Pancreas (tissue), 10 donors: ENCODE measurements at places on chromosomes 4 and X.

- H3K27me3 ChIP-seq = no peaks in the 10 kb centered on the region
- no peak overlapping the region for H3K27ac ChIP-seq
- no peak overlapping the region for H3K4me3 ChIP-seq
Measured at GRCh38 chr4:41432881-41433280, 105.1 kb upstream of the LIMCH1 start.

DNA sequence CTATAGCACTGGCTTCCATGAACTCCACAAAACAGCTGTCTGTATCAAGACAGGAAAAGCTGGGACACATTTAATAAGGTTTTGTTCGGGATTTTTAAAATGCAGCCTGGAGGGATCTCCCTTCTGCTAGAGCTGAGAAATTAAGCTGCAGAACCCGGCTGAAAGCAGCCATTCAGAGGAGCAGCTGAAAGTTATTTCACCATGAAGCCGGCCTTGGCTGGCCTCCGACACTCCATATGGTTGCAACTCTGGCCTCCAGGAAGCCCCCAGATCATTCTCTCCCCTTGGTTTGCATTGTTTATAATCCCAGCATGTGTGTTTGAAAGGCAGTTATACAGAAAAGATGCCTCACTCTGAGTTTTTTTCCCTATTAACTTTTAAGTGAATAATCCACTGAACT lies 239.4 kb downstream of the SPATA18 start:
- no peak overlapping the region for H3K4me3 ChIP-seq
- no peak for DNase-seq
- no peaks in the 10 kb centered on the region for H3K36me3 ChIP-seq
- no peak overlapping the region for H3K27ac ChIP-seq
- no peaks in the 10 kb centered on the region for H3K27me3 ChIP-seq
- no peaks in the 10 kb centered on the region for H3K4me1 ChIP-seq

DNA sequence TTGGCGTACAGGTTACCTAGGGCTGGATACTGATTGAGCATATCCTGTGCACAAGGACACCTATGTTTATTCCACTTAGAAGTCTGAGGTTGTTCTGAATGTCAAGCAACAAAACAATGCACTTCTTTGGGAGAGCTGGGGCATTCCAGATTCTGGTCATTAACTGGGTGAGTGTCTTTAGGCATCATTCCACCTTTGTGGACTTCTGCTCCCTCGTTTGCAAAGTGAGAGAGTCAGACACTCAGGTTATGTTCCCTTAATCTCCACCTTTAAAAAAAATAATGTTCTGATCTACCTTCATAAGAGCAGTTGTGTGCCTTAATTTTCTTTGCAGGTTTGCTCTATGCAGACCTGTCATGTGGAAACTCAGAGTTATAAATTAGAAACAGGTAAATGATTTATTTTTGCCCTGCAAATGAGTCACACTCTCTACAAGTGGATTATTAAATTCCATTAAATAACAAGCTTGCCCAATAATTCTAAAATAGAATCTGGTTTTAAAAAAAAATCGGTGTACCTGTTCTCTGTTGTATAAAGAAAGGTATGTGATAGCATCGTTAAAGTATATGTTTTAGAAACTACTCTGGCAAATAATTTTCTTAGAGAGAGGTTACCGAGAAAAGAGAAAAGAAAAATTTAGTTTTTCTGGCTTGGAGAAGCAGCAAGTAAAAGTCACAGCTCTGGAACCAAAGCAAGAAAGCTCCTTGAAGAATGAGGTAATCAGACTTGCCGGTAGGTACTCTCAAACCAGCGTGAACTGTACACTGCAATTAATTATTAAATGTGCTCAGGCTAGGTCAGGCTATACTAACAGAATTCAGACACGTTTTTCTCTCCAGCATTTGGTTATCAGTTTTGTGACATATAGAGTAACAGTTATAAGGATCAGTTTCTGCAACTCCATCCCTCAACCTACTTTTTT lies 93.2 kb downstream of the SORBS2 start:
- H3K36me3 ChIP-seq = no peaks in the 10 kb centered on the region
- peaks cover 19% of the 10 kb centered on the region for H3K4me1 ChIP-seq
- no peak for DNase-seq
- no peaks in the 10 kb centered on the region for H3K27me3 ChIP-seq
- H3K4me3 ChIP-seq = no peak overlapping the region
- peak overlapping the region; percentile 58 for H3K27ac ChIP-seq

DNA sequence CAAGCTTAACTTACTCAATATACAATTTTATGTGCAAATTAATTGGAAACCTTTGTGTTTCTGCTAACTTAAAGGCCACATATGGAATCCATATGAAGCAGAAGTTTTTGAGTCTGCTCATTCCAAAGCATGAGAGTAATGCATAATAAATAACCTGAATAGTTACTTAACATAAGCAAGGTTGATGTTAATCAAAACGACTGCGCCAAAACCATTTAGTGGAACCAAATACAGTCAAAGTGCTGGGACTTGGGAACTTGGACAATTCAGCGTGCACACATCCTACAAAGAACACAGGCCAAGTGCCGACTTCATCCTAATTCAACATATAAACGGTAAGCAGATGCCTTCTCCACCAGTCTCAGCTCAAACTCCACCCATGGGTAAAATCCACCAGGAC lies 17.0 kb downstream of the TSPAN5 start:
- H3K36me3 ChIP-seq = no peaks in the 10 kb centered on the region
- H3K27ac ChIP-seq = no peak overlapping the region
- no peak overlapping the region for H3K4me3 ChIP-seq
- no peak for DNase-seq
- no peaks in the 10 kb centered on the region for H3K4me1 ChIP-seq
- H3K27me3 ChIP-seq = no peaks in the 10 kb centered on the region

- H3K4me3 ChIP-seq = no peak overlapping the region
- no peak for DNase-seq
- no peaks in the 10 kb centered on the region for H3K4me1 ChIP-seq
- H3K27ac ChIP-seq = no peak overlapping the region
- H3K27me3 ChIP-seq = no peaks in the 10 kb centered on the region
- no peaks in the 10 kb centered on the region for H3K36me3 ChIP-seq
Measured at GRCh38 chrX:151830911-151831310, 81.8 kb upstream of the MAGEA4 start.

- no peaks in the 10 kb centered on the region for H3K36me3 ChIP-seq
- H3K27ac ChIP-seq = no peak overlapping the region
- DNase-seq = no peak
Measured at GRCh38 chr4:121189326-121190215, 25.4 kb upstream of the TNIP3 start.

- no peak overlapping the region for H3K4me3 ChIP-seq
- H3K27ac ChIP-seq = no peak overlapping the region
- no peaks in the 10 kb centered on the region for H3K4me1 ChIP-seq
- no peaks in the 10 kb centered on the region for H3K36me3 ChIP-seq
- no peak for DNase-seq
Measured at GRCh38 chrX:136863826-136864225, 16.7 kb downstream of the RBMX start.

DNA sequence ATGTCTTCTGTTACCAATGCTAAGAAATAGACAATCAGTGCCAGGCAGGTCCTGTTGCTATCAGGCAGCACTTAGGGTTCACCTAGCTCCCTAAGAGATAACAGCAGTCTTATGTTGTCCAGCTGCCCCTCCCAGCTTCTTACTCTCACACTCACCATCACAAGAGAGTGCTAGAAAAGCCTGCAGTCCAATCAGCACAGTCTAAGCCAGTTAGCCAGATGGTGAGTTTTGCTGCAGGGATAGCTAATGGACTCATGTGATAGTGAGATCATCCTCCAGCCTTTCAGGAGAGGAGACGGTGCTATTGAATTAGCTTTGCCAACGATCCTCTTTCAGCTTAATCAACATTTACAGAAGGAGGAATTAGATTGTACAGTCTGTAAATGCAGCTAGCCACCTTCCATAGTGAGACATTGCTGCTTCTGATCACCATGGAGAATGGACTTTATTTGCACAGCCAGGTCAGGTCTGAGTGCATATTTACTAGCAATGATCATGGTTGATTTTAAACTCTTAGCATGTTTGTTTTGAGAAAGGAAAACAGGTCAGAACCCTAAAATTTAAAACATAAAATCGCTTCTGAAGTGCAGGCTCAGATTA lies 438.3 kb downstream of the CENPC start:
- no peak overlapping the region for H3K4me3 ChIP-seq
- no peaks in the 10 kb centered on the region for H3K27me3 ChIP-seq
- DNase-seq = no peak
- no peaks in the 10 kb centered on the region for H3K4me1 ChIP-seq

DNA sequence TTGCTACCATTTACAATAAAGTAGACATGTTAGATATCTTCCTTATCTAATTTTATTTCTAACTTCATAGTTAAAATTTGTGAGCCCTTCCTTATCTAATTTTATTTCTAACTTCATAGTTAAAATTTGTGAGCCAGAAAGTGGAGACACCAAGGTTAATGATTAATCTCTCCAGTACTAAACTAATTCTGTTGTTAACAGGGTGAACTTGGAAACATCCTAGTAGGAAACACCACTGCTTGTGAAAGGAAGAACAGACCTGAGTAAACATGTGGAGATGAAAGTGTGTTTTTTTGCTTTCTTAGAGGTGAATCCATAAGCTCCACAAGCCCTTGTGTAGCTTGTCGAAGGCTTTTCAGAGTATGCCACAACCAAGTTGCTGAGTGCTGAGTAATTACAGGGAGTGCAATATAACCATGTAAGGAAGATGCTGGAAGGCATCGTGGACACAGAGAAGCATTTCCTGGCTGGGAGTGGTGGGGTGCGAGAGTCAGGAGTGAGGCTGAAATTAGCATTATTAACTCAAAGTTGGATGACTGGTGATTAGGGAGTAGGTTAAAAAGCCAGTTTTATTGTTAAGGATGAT lies 118.6 kb upstream of the NEIL3 start:
- no peaks in the 10 kb centered on the region for H3K27me3 ChIP-seq
- no peaks in the 10 kb centered on the region for H3K36me3 ChIP-seq
- no peaks in the 10 kb centered on the region for H3K4me1 ChIP-seq
- no peak for DNase-seq
- no peak overlapping the region for H3K27ac ChIP-seq
- H3K4me3 ChIP-seq = no peak overlapping the region

DNA sequence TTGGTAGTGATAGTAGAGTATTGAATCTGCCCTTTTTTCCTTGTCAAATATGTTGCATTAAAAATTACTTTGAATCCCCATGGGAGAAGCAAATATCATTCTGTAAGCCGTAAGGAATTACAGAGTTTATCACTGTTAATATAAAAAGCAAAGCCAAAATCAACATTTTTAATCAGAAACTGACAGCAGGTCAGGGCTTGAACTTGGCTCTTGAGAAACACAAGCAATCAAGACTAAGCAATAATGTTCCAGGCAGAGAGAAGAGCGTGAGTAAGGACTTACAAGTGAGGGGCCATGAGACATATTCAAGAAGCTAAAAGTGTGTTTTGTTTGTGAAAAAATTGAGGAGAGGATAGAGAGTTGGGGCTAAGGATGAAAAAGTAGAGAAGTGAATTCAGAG lies 68.2 kb downstream of the ARHGAP6 start:
- no peaks in the 10 kb centered on the region for H3K4me1 ChIP-seq
- H3K36me3 ChIP-seq = no peaks in the 10 kb centered on the region
- H3K27ac ChIP-seq = no peak overlapping the region
- no peak for DNase-seq
- H3K4me3 ChIP-seq = no peak overlapping the region

DNA sequence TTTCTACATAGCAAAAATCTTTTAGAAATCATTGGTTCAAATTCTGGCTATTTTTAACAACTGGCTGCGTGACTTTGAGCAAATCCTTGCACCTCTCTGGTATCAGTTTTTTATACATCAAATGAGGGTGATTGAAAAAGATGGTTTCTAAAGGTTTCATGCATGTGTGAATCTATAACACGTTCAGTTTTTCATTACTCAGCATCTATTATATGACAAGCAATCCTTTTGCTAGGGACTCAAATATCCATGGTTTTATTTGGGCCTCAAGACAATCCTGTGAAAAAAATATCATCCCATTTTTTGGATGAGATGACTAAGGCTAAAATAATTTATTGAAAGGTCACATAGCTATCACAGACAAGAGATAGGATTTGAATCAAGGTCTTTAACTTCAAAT lies 884 bp downstream of the HEPH start:
- H3K4me3 ChIP-seq = no peak overlapping the region
- H3K4me1 ChIP-seq = no peaks in the 10 kb centered on the region
- H3K27me3 ChIP-seq = peaks cover 15% of the 10 kb centered on the region

DNA sequence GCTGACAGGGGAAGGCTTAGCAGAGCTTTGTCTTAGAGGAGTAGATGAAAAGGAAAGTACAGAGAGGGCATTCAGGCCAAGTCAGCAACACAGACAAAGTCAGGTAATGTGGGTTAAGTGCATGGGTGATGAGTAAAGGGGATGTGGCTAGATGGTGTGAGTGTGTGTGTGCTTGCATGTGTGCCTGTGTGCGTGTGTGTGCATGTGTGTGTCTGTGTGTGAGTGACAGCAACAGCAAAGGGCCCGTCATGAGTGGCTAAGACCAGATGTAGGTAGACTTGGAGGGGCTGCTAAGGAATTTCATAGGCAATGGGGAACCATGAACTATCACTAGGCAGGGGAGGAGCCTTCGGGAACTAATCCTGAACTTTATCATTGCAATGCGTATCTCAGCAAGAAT lies 2.2 kb upstream of the GPR78 start:
- no peaks in the 10 kb centered on the region for H3K36me3 ChIP-seq
- no peaks in the 10 kb centered on the region for H3K4me1 ChIP-seq
- no peak overlapping the region for H3K27ac ChIP-seq

DNA sequence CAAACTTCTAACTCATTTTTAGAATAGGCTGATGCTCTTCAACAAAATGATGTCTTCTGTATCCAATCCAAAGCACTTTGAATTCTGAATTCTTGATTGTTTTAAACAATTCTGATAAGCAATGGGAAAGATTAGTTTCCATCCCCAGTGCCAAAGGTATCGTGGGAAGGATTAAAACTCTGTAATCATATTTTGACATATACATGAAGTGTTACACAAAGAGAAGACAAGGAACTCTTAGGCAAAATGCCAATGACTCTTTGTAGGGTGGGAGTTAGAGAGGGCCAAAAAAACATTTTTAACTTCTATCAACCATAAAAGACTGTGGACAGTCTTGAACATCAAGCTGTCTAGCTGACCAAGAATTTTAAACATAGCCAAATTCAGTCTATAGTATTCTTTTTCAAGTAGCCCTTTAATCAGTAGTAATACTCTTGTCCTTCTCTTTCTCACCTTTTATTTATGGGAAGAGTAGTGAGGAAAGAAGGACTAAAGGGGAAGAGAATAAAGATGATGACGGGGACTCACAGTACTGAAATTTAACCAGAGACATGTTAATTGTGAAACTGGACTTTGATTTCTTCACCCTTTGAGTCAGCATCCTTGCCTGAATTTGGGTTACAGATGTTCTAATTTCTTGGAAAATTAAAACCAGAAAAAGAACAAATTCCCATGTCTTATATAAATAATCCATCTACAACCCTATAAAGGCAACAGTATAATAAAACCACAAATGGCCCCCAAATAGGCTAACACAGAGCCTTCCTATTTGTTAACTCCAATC lies 51.8 kb upstream of the VEGFD start:
- no peak overlapping the region for H3K4me3 ChIP-seq
- no peaks in the 10 kb centered on the region for H3K4me1 ChIP-seq
- no peaks in the 10 kb centered on the region for H3K36me3 ChIP-seq
- DNase-seq = no peak
- no peak overlapping the region for H3K27ac ChIP-seq
